ENCODE measurements at places on chromosomes 1 and 21.
A peak's percentile ranks its signal among the peaks of the same experiment; 100 is the strongest.

DNA sequence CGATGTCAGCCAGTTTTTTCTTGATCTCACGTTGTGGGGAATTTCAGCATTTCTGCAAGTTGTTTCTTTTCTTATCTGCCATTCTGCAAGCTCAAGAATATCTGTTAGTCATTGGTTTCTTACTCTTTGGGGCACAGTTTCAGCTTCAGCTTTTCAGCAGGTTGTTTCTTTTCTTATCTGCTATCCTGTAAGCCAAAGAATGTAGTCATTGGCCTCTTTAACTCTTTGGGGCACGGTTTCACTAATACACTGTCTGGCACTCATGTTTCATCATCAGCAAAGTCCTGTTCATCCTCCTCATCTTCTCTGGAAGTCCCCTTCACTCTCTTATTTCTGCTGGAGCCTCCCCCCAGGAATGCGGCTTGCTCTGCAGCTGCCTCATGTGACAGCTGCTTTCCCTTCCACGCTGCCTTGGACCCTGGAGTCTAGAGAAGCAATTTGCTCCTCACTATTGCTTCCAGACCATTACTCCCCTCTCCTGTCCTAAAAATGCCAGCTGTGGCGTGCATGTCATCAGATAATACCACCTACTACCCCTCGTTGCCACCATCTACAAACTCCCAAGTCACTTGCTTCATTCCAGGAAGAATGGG, 67.0 kb upstream of the CACNA1E start:
- no peak for DNase-seq

GRCh38 chr1:177944016-177944949, 25.6 kb downstream of the SEC16B start:
- DNase-seq = no peak

DNA sequence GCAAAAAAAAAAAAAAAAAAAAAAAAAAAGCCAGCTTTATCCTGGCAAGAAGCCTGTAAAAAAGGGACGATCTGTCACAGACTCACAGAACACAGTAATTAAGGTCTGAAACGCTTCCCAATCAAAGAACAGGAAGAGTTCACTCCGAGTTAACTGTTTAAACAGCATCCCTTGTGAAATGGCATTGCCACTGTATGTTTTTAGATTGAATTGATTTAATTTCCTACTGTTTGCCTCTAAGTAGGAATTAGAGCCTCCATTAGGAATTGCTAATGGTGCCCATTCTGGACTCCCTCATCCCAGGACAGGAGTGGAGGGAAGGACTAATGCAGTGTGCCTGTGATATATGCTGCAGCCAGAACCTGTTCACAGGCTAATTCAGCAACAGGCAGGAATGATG, 370.8 kb downstream of the RWDD3 start:
- DNase-seq = no peak

- no peak for DNase-seq
Observed at GRCh38 chr1:115648717-115649691, 7.2 kb downstream of the VANGL1 start.

DNA sequence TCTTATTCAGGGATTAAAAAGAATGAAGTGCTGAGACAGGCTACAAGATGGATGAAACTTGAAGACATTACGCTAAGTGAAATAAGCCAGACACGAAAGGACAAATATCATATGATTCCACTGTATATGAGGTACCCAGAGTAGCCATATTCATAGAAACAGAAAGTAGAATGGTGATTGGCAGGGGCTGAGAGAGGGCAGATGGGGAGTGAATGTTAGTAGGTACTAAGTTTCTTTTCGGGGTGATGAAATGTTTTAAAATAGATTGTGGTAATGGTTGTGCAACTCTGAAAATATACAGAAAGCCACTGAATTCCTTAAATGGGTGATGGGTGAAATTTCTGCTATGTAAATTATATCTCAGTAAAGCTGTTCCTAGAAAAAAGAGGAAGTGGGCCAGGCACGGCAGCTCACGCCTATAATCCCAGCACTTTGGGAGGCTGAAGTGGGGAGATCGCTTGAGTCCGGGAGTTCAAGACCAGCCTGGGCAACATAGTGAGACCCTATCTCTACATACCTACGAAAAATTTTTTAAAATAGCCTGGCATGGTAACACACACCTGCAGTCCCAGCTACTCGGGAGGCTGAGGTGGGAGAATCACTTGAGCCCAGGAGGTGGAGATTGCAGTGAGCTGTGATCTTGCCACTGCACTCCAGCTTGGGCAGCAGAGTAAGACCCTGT, 15.9 kb downstream of the SLC27A3 start:
- peak; percentile 79 for DNase-seq

DNA sequence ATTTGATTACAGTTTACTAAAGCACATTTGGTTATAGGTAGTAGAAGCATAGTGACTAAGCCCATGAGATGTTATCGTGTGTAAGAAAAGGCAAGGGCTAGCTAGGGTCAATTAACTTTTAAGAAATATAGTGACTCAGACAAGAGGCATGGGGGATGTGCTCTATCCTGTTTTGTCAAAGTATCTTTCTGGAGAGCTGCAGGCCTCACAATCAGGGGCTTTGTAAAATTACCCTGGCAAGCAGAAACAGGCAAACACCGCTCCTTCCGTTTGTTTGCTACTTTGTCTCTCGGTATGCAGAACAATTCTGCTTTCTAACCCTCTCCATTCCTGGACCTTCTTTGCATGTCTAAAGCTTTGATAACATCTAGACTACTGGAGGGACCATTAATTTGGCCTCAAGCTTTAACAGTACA, 26.1 kb upstream of the ZNF697 start:
- DNase-seq = peak; percentile 53

DNA sequence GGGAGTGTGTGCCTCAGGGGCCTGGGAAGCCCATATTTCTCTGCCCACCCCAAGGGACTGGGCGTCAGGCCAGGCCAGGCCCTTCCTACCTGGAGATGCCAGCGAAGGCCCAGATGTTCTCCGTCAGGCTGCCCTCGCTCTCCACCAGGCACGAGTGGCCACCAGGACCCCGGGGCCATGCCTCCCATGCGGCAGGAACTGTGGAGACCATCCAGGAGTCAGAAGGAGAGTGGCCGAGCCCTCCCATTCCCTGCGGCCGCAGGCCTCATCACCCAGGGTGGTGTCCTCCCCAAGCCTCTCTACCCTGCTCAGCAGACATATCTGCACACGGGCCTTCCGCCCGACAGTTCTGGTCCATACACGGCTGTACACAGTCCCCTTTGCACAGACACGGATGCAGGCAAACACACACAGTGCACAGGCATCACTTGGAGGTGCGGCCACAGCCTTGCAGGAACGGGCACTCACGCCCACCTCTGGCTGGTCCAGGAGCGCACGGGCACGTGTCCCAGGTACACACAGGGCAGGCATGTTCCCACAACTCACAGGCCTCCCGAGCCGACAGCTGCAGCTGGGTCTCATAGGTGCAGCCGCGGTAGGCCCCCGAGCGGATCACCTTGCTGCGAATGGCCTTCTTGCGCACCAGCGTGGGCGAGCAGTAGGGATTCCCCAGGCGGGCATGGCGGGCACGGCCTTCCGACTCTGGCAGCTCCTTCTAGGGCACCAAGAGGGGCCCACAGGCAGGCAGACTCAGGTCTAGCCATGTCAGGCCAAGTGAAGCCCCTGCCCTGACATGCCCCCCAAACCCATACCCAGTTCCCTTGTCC, 5.9 kb upstream of the KIF17 start:
- DNase-seq = no peak

DNA sequence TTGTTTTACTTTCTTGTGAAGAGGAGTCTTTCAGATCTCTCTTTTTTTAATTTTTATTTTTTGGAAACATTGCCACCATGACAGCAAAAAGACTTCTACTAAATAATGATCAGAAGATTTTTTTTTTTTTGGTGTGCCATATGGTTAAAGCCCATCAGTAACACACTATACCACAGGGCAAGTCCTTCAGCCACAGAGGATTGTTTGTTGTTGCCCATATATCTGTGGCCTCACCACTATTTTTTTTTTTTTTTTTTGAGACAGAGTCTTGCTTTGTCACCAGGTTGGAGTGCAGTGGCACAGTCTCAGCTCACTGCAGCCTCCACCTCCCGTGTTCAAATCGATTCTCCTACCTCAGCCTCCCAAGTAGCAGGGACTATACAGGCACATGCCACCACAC, 29.2 kb downstream of the UAP1 start:
- DNase-seq = no peak

DNA sequence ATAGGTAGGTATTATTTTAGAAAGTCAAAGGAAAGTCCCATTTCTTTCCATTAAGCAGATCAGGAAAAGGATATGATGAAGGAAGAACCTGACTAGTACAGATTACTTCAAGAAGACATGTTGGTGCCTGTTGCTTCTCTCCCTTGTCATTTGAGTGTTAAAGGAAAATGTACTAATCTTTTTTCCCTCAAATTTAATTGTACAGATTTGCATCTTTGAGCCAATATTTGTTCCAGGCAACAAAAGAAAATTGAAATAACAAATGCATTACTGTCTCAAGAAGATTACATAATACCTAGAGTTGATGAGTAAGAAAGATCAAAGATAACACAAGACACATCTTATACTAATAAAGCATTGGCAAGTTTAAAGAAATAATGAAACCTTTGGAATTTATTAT, 566.9 kb upstream of the ZP4 start:
- no peak for DNase-seq

GRCh38 chr21:38504066-38504465, 5.8 kb upstream of the ERG start:
- DNase-seq = no peak

- DNase-seq = no peak
Observed at GRCh38 chr1:12617511-12617900, 504 bp downstream of the DHRS3 start.

GRCh38 chr1:185108321-185108720, 48.4 kb downstream of the TRMT1L start:
- DNase-seq = no peak

DNA sequence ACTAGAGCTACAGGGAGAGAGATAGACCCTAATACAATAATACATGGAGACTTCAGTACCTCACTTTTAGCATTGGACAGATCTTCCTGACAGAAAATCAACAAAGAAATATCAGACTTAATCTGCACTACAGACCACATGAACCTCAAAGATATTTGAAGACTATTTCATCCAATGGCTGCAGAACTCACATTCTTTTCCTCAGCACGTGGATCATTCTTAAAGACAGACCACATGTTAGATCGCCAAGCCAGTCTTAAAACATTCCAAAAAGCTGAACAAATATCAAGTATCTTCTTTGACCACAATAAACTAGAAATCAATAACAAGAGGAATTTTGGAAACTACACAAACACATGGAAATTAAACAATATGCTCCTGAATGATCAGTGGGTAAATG, 576.0 kb downstream of the KIF26B start:
- no peak for DNase-seq

GRCh38 chr1:172279939-172280636, 140.4 kb upstream of the C1orf105 start:
- no peak for DNase-seq

- no peak for DNase-seq
Observed at GRCh38 chr21:42007356-42007940, 2.7 kb downstream of the ZBTB21 start.

DNA sequence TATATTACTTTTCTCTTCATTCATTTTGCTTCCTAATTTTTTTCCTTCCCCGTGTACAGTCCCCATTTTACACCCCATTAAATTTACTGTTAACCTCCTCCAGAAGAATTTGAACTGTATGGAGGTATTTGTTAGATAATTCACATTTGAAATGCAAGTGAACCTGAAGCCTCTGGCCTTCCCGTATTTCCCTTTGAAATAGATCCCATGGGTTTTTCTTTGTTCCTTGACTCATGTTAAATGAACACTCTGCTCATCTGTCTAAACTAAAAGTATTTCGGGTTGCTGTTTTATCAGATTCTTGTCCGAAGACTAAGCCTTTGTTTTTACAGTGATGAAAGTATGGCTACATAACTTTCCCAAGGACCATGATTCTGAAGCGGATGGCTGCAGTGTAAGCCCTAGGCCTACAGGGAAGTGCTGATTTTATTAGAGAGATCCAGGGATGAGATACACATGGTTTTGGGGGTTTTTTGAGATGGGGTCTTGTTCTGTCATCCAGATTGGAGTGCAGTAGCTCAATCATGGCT, 187.9 kb downstream of the PATJ start:
- DNase-seq = no peak

DNA sequence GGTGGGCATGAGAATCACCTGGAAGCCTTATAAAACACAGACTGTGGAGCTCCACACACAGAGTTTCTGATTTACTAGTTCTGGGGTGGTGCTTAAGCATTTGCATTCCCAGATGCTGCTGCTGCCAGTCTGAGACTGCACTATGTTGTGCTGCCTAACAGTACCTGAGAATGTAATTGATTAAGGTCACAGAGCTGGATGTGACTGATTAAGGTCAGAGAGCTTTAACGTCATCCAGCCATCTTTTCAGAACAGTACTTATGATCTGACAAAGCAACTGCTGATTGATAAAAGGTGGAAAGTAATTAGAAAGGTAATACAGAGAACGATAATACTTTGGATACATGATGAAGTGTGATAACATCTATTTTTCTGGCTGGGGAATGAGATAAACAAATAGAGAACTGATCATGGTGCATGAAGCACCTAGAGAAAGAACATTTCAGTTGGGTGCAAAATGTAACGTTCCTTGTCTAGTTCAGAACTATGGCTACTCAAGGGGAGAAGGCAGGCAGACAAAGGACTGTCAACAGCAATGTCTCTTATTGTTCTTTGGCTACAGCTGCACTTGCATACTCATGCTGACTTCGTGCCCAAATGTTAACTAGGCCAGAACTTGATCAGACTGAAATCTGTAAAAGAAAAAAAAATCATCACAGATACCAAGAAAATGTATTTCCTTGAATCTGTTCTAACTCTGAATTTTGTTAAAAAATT, 3.7 kb upstream of the UCK2 start:
- no peak for DNase-seq

DNA sequence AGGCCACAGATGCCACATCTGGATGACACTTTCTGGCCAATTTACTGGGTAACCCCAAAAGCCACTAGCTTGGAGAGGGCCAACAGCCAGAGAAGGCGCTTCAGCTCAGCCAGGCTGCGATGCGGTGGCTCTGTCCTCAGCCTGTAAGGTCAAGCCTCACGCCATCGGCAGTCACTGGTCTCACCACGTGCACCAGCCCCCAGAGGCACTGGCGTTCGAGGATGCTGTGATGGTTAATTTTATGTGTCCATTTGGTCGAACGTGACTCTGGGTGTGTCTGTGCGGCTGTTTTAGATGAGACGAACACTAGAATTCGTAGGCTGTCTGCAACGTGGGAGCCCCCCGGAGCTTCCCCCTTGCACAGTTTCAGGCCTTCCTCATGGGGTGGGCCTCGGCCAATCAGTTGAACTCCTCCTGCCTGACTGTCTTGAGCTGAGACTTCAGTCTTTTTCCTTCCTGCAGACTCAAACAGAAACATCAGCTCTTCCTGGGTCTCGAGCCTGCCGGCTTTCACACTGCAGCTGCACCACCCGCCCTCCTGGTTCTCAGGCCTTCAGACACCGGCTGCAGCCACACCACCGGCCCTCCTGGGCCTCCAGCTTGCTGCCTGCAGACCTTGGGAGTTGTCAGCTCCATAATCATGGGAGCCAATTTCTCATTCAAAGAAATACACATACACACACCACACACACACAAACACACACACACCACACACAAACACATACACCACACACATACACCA, 41.6 kb upstream of the SLC45A1 start:
- no peak for DNase-seq

GRCh38 chr1:39127513-39127912, 77.0 kb upstream of the MACF1 start:
- no peak for DNase-seq

GRCh38 chr21:38256599-38257302, at the start of gene KCNJ15:
Gene KCNJ15, plus strand, starts transcription at chr21:38256991. Its CDS starts 42,271 bp downstream, at chr21:38299262.
- DNase-seq = no peak

Data from AG20443 (cell line).